ENCODE measurements at places on chromosomes 1 and 21.

GRCh38 chr1:178465011-178465410, 31.8 kb downstream of the CLEC20A start:
- no peak for DNase-seq
- H3K4me3 ChIP-seq: no peak overlapping the region
- H3K36me3 ChIP-seq: peaks cover 18% of the 10 kb centered on the region
- no peaks in the 10 kb centered on the region for H3K4me1 ChIP-seq
- H3K27me3 ChIP-seq: no peaks in the 10 kb centered on the region

- no peak overlapping the region for H3K27ac ChIP-seq
- H3K4me3 ChIP-seq: no peak overlapping the region
- DNase-seq: no peak
- H3K27me3 ChIP-seq: no peaks in the 10 kb centered on the region
- H3K4me1 ChIP-seq: peaks cover 14% of the 10 kb centered on the region
- no peaks in the 10 kb centered on the region for H3K36me3 ChIP-seq
These were observed 19.3 kb downstream of the ITPKB start for GRCh38 chr1:226719596-226720387.

- no peaks in the 10 kb centered on the region for H3K27me3 ChIP-seq
- no peak overlapping the region for H3K27ac ChIP-seq
- H3K36me3 ChIP-seq: no peaks in the 10 kb centered on the region
These were observed 139.7 kb downstream of the TSEN15 start for GRCh38 chr1:184191181-184191621.

GRCh38 chr1:199546323-199546722, 481.2 kb upstream of the NR5A2 start:
- no peak for DNase-seq
- H3K36me3 ChIP-seq: no peaks in the 10 kb centered on the region
- no peak overlapping the region for H3K4me3 ChIP-seq
- no peaks in the 10 kb centered on the region for H3K4me1 ChIP-seq
- H3K27me3 ChIP-seq: no peaks in the 10 kb centered on the region
- H3K27ac ChIP-seq: no peak overlapping the region

- H3K27ac ChIP-seq: no peak overlapping the region
- H3K27me3 ChIP-seq: no peaks in the 10 kb centered on the region
- no peak for DNase-seq
- no peak overlapping the region for H3K4me3 ChIP-seq
These were observed 92.4 kb upstream of the RALGPS2 start for GRCh38 chr1:178632653-178633052.

All from H1 (cell line).